Activated CD4-positive, alpha-beta T cell treated with anti-CD3 and anti-CD28 coated beads, Interleukin-2, amount 50 U/mL, for 1 hour (primary cell): ENCODE measurements at places on chromosomes 11 and 22.

- DNase-seq, result no peak
These were observed 32.2 kb upstream of the CHRNA10 start for GRCh38 chr11:3703383-3703782.

GRCh38 chr22:33873186-33873585 is 47.1 kb downstream of the LARGE1 start:
- no peak for DNase-seq

DNA sequence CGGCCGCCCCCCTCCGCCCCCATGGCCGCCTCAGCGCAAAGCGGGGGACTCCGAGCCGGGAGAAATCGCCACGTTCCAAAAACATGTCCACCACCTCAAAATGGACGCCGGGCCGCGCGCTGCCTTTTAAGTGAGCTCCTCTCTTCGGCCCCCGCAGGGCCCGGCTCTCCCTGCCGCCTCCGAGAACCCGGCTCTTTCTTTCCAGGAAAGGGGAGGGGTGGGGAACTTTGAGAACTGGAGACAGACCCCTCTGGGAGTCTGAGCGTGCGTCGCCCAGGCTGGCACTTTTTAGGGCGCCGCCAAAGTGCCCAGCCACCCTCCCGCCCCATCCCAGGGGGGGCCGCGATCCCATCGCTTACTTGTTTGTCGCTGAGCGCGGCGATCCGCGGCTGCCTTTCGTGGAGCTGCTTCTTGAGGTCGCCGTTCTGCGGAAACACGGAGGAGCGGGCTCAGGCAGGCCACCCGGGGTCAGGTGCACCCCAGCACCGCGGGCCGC is 1.6 kb downstream of the PHF21B start:
- no peak for DNase-seq

DNA sequence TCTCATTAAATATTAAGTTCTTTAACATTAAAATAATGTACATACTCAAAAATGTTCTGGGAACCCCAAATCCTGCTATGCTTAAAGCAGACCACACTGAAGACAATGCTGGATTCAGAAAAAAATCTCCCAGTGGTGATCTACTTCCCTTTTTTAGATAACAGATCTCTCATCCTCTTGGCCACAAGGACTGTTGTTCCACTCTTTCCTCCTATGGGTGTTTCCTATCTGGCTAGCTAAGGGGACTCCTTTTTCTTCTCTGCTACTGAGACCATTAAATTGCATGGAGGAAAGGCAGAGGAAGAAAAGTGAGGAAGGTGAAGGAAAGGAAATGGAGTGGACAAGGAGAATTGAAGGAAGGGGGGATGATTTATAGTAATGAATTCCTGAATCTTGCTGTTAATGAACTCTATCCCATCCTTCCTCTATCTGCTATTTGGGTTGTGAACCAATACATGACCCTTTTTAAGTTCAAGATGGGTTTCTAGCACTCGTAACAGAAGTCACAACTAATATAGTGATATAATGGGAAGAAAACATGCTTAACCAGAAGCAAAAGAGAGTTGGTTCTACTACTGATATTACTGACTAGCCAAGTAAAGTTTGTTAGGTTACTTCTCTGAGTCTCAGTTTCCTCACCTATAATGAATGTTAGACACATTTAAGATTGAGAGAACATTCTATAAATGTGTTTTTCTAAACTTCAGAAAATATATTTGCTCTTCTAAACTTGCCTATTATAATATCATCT is 53.2 kb downstream of the PIK3C2A start:
- no peak for DNase-seq

- peak; percentile 25 for DNase-seq
These were observed 29.9 kb downstream of the SERPIND1 start for GRCh38 chr22:20803696-20804324.

- DNase-seq, result no peak
These were observed 19.2 kb downstream of the RASSF10 start for GRCh38 chr11:13028322-13028721.
